ENCODE measurements at places on chromosomes 13 and 19. TPM values are rescaled to one million over a fixed set of nuclear protein-coding genes. Genes with fewer than 3 reads are reported as not detected.

The PROZ gene
- total RNA-seq, result not detected

The NUFIP1 gene
- total RNA-seq, result 2.5 TPM

The ETFB gene
- total RNA-seq, result 66.1 TPM

The CGB2 gene
- total RNA-seq, result not detected

The PLIN5 gene
- total RNA-seq, result 0.32 TPM
